ENCODE measurements at places on chromosomes 2 and 18.

GRCh38 chr2:187422282-187422681, 25.8 kb downstream of the CALCRL start:
- no peak for DNase-seq

DNA sequence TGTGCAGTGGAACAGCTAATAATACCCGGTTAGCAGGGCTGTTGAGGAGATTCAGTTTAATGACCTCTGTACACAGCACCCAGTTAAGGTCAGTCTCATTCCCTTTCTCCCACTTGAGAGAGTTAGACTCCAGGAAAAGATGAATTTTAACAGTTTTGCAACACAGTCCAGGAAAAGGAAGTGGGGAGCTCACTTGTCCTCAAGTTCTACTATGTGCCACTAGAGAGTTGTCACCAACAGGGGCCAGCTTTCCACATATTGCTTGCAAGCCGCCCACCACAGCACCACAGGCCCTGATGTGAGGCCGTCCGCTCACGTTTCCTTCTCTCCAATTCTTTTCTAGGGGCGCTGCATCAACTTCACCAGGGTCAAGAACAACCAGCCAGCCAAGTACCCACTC, 142.1 kb downstream of the GFPT1 start:
- DNase-seq, result no peak

- no peak for DNase-seq
Measured at GRCh38 chr2:207165121-207166038, at the start of gene KLF7. Gene KLF7, minus strand, starts transcription at chr2:207165948. Its CDS starts 380 bp downstream, at chr2:207165568.

GRCh38 chr2:62895632-62896009, 155.0 kb upstream of the OTX1 start:
- DNase-seq, result no peak

DNA sequence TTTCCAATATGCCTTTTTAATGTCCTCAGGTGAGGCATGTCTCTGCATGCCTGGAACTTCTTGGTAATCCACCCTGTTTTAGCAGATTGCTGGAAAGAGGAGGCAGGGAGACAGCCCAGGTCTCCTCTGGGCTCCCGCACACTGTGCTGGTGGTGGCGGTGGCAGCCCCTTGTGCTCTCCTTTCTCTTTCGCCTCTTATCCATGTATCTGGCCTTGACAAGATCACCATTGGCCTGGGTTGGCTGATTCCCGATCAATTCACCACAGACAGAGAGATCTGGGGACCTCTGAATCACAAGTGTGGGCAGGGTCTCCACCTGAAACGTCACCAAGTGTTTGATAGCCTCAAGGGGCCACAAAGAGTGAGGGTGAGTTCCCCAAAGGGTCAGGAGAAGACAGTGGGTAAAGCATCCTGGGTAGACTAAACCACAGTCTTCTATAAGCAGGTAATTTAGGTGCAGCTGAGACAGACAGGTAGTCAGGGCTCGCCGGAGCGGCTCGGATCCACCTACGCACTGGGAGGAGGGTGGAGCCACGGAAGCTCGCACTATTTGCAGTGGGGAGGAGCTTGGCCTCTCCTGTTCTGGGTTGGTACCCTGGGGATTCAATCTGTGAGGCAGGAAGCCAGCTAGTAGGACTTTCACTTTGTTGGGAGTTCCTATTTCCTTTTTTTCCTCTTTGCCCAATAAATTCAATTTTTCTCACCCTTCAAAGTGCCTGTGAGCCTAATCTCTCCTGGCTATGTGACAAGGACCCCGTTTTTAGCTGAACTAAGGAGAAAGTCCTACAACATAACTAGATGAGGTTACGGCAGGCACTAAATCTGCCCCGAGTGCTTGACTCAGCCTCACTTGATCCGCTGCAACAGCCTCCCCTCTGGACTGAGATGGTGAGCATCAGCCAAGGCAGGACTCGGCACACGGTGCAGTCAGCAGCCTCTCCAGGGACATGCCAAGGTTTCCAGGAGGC, 57.6 kb downstream of the SLC4A3 start:
- no peak for DNase-seq

- no peak for DNase-seq
Measured at GRCh38 chr2:77642339-77642738, 120.2 kb upstream of the LRRTM4 start.

GRCh38 chr18:33696332-33697162, 118.5 kb downstream of the ASXL3 start:
- no peak for DNase-seq

GRCh38 chr18:32478317-32478716, 7.6 kb upstream of the GAREM1 start:
- no peak for DNase-seq

GRCh38 chr2:156489750-156490465, 53.7 kb downstream of the GPD2 start:
- no peak for DNase-seq

DNA sequence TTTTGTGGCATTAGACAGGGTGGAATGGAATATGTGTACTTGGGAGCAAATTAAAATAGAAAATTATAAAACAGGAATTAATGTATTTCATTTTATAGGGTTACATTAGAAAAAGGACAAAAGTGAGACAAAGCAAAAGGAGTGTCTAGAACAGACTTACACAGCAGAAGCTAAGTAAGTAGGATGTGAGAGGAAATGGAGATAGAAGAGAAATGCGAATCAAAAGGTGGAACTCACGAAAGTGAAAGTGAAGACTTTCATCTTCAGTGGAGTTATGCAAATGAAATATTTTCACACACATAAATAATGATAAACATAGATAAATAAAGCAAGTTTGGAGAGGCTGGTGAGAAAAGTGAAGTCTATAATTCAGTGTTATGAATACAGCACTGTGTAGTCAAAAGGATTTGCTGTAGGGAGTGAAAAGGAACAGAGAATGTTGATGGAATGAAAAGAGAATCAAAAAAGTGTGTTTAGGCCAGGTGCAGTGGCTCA, 94.8 kb downstream of the DLGAP1 start:
- DNase-seq, result no peak

- DNase-seq, result no peak
Measured at GRCh38 chr2:39665811-39666490, at the start of gene TMEM178A. Gene TMEM178A, plus strand, starts transcription at chr2:39665917. Its CDS starts 58 bp downstream, at chr2:39665975.

- DNase-seq, result peak; percentile 60
Measured at GRCh38 chr2:174339561-174340399, 5.0 kb downstream of the SP9 start.

DNA sequence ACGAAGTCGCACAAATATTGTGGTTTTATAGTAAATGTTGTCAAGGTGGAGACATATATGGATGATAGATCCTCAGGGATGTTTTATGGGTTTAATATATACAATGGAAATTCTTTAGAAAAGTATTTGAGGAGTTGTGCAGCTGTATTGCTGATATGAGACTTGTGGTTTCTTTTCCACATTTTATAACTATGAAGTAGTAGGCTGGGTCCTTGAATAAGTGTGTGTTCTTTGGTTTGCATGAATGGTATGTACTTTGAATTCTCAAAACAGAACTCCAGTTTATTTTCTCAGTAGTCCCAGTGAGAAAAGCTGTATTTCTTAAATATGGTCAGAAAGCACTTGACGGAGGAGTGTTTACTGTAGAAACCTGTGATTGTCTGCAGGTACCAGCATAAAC, 42.4 kb downstream of the PLCL1 start:
- DNase-seq, result no peak

Measured in neuronal stem cell (in vitro differentiated cells).